ENCODE measurements at places on chromosomes 3 and 15. TPM values are rescaled to one million over a fixed set of nuclear protein-coding genes. Genes with fewer than 3 reads are reported as not detected.

GRCh38 chr15:65571971-65572370 lies 39.0 kb downstream of the INTS14 start:
- DNase-seq, result no peak

DNA sequence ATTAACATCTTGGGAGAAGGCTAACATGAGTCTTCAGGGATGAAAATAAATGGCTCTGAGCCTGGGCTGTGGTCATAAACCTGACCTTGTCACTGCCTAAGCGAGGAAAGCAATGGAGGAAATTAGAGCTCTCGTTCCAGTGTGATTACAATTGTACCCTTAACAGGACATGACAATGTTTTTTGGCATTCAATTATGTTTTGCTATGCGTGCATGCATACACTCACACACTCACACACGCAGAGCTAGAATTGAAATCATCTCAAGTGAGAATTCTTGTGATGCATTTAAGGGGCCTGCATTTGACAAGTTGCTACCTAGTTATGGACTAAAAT lies 24.1 kb downstream of the ZNF80 start:
- DNase-seq, result no peak

Gene THBS1
- 57.1 TPM for total RNA-seq

GRCh38 chr15:60124460-60125070 lies 120.5 kb downstream of the FOXB1 start:
- DNase-seq, result no peak

- no peak for DNase-seq
Measured at GRCh38 chr3:18558507-18558906, 133.4 kb upstream of the SATB1 start.

- no peak for DNase-seq
Measured at GRCh38 chr15:69131362-69132220, 28.8 kb upstream of the GLCE start.

GRCh38 chr3:58151637-58152036 lies 59.1 kb downstream of the DNASE1L3 start:
- peak; percentile 55 for DNase-seq

Gene ACKR2
- total RNA-seq, result not detected

Gene DNAH12
- total RNA-seq, result 0.82 TPM

Gene SLC35G2
- total RNA-seq, result 11.8 TPM

Gene GOLIM4
- 17.5 TPM for total RNA-seq

- DNase-seq, result no peak
Measured at GRCh38 chr3:29100292-29100691, 180.6 kb upstream of the RBMS3 start.

GRCh38 chr3:149316437-149316836 lies 17.0 kb downstream of the TM4SF18 start:
- DNase-seq, result no peak

DNA sequence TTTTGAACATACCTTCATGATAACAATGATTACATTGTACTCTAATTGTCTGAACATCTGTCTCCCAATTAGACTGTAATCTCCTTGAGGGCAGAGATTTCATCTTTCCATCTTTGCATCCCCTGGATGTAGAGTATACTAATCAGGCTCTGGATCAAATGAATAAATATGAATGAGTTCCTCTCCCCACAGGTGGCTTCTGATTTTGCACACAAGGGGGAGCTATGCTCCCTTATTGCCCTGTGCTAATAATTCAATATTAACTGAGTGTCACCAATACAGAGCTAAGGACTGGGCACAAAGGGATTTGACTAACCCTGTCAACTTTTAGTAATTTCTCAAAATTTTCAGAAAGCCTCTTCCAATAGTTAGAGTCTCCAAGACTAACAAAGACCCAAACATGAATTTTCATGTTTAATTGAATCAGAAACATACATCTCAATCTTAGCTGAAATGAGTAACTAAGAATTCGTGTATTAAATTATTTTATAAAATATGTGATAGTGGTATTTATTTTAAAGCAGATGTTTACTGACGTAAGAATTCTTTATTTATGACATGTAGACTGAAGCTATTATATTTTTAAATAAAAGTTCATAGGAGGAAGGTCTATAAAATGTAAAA lies 3.0 kb downstream of the DUOXA1 start:
- DNase-seq, result no peak

Gene BOC
- 3.3 TPM for total RNA-seq

DNA sequence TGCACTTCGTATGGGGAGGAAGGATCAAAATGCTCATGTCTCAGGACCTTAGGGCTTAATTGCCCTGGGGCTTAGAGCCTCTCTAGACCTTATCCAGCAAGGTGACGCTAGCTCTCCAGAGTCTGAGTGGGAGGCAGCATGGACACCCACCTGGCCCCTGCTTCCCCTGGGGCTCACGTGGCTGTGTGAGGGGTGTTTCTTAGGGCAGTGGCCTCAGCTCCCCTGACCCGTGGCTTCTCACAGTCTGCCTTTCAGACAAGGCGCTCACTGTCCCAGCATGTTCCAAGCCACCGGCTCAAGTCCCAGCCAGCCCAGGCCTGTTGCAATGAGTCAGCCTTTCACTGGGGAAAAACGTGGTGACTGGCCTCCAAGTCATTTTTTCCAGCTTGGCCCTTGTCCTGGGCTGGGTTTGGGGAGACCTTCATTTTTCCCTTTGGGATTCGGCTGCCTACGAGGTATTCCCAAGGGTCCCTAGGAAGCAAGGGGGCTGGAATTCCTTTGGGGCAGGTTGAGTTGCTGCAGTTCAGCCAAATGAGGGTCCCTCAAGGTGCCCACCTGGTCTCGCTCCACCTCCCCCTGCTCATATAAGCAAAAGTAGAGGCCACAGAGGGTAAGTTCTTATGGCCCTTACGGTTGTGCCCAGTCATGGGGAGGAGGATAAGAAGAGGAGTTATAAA lies 15.7 kb downstream of the BHLHE40 start:
- peak; percentile 47 for DNase-seq

Gene CLDN16
- total RNA-seq, result 1.6 TPM

DNA sequence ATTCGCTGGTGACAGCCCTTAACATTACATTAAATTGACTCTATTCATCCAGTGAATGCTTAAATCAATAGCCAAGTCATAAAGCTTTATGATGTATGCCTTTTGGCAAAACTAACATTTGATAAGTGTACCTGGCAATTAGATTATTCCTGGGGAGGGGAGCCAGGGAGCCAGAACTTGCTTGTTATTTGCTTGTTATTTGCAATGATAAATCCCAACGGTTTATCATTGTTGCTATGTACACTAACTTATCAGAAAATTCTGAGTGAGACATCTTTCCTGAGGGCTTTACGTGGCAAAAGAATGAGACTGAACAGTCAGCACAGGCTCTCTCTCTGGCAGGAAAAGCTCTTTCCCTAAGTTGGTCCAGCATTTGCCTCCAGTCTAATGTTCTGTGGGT lies 35.8 kb upstream of the FBN1 start:
- DNase-seq, result no peak

Gene IGSF11
- 10.2 TPM for total RNA-seq

DNA sequence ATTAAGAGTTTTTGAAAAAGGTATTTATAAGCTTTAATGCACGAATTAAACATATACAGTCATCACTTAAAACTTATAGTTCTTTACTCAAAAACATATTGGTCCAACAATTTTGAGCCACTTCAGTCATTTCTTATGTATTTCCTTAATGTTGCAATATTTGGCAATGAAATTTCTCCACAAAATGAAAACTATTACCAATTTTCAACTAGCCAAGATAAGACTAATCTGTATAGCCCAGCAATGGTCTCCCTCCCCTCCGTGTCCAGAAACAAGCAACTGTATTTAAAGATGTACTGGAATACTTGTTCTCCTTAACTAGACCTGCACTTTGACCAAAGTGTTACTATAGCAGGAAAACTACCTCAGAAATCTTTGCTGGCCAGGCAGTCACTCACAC lies 9.2 kb downstream of the ARF4 start:
- no peak for DNase-seq

GRCh38 chr15:28112101-28112760 lies 13.1 kb upstream of the OCA2 start:
- no peak for DNase-seq

Data from frontal cortex (tissue), 4 donors.